ENCODE measurements at places on chromosomes 12 and 14.

DNA sequence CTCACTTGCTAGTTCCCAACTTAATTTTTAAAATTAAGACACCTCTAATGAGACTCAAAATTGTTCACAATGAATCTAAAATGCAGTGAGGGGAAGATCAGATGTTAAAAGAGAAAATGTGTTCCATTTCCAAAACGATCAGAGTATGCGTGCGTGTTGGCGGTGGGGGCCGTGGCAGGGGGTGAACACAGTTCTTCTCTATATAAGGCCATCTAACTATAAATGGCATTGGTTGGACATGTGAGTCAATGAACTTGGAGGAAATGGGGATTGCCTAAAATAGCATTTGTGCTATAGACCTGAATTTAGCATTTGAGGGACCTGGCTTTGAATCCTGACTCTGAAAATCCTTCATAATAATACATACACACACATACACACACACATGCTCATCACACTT lies 149.4 kb downstream of the FOXN3 start:
- no peak for DNase-seq

DNA sequence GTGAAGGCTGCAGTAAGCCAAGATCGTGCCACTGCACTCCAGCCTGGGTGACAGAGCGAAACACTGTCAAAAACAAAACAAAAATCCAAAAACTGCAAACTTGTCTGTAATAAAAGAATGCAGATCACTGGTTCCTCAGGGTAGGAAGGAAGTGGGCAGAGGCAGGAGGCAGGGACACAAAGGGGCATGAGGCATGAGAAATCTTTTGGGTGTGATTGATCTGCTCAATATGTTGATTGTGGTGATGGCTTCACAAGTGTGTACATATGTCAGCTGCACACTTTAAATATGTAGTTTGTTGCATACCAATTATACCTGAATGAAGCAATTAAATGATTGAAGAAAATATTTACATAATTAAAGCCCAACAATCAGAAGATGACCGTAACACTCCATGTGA lies 117.6 kb downstream of the CMAS start:
- DNase-seq = no peak

GRCh38 chr12:93130366-93131054 lies 201.4 kb upstream of the EEA1 start:
- DNase-seq = no peak

DNA sequence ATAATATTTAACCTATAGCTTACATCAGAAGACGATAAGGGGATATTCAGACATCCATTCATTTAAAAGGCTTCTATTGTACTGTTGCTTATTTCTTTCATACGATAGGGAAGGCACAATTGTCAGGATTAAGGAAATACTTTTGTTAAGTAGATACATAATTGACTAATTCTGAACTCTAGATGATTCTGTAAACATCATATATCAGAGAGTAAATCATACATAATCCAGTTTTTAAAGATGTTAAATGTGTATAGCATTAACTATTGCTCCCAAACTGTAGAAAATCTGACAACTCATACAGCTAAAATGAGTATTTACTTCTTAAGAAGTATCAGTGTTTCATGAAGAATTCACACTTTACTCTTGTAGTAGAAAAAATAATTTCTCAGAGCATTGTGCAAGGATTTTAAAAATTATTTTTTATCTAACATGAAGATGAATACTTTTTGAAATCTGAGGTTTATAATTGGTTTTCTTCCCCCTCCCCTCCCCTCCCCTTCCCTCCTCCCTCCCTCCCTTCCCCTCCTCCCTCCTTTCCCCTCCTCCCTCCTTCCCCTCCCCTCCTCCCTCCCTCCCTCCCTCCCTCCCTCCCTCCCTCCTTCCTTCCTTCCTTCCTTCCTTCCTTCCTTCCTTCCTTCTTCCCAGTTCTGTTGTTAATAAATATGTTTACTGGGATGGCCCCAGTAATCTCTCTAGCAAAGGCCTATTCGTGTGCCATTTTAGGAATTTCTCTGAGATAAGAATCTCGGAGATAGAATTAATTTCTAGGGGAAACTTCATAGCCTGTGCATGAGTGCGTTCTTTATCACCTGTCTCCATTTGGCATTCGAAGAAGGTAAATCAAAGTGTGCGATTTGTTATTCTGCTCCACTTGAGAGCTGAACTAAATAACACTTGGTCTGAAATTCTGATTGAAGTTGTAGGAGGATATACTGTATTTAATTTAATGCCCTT lies 2.3 kb downstream of the NPAS3 start:
- no peak for DNase-seq

DNA sequence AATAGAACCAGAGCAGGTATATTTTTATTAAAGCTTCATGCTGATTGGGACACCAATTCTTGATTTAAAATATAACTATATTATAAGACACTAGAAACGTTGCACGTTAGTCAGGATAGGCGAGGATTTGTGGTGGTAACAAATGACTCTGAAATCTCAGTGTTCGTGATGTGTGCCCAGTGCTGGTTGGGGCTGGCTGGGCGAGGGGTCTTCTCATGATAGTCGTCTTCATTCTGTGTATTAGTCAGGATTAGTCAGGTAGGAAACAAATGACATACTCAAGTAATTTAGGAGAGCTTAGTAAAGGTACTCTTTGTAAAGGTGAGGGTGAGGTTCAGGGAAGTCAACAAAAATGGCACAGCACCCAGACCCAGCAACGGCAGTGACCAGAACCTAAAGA lies 73.9 kb upstream of the HIF1A start:
- DNase-seq = no peak

- DNase-seq = no peak
Observed at GRCh38 chr14:99602054-99602787, 1.8 kb downstream of the CCDC85C start.

DNA sequence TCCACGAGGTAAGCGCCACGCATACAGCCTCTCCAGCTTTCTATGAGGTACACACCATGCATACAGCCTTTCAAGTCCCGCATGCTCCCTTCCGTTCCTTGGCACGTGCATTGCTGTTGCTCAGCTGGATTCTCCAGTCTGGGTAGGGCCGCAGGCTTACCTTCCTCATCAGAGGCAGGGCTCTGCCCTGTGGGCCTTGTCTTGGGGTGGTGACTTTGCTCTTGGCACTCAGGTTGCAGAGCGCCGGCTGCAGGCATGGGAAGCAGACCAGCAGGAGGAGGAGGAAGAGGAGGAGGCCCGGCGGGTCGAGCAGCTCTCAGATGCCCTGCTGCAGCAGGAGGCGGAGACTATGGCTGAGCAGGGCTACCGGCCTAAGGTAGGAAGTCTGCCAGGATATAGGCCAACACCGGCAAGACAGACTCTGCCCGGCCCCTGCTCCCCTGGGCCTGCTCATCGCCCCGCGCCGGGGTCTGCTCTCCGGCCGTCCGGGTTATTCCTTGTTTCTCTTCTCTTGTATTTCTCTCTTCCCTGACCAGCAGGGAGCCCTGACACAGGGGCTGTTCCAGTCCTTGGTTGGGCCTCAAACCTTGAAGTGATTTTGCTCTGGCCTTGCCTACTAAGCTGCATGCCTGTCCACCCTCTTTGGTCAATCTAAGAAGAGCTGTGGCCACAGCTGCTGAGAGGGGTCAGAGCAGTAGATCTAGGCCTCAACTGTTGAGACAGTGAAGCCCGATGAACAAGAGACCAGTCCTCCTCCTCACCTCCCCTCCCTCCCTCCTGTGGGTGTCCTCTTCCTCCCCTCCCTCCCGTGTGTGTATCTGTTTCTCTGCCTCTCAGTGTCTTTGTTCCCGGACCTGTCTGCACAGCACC lies 15.3 kb downstream of the TCHP start:
- DNase-seq = no peak
